H1 (cell line): ENCODE measurements at places on chromosomes 5 and 9. TPM values are rescaled to one million over a fixed set of nuclear protein-coding genes. Genes with fewer than 3 reads are reported as not detected.

ZBTB34 gene
- total RNA-seq: 15.9 and 16.9 TPM in 2 replicates

FBP2 gene
- total RNA-seq: not detected in 2 replicates

ADAM19 gene
- total RNA-seq: 21.4 and 22.7 TPM in 2 replicates

GRM6 gene
- not detected in 2 replicates for total RNA-seq

GDF9 gene
- 0.34 TPM in 1 of 2 replicates, not detected in the other for total RNA-seq

DNA sequence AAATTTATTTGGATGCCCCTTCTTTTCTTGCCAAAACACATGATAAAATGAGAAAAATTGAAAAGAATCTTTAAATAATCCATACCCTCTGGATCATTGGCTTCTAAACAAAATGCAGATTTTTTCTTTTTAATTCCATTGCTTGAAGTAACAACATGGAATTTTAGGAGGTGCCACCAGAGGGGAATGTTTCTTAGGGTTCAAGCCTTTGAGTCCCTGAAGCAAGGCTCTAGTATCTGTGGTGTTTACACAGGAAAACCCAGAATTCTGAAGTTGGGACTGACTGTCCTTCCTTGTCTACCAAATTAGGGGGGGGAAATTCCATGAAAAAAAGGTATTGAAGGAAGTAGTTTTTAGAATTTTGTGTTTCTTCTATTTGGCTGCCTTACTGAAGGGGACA, 69.4 kb downstream of the LMNB1 start:
- no peaks in the 10 kb centered on the region for H3K27me3 ChIP-seq
- H3K36me3 ChIP-seq: no peaks in the 10 kb centered on the region
- H3K27ac ChIP-seq: 0 out of 2 replicates have a peak overlapping the region, but pooled peaks have one; percentile 59
- H3K4me1 ChIP-seq: peaks cover 17% of the 10 kb centered on the region
- H3K4me3 ChIP-seq: peak overlapping the region; percentile 57; the same call in 1 of the 2 replicates
- DNase-seq: no peak

GRCh38 chr5:33161421-33161820, 279.3 kb upstream of the TARS1 start:
- H3K4me3 ChIP-seq: no peak overlapping the region
- no peaks in the 10 kb centered on the region for H3K36me3 ChIP-seq
- no peaks in the 10 kb centered on the region; the same call in 1 of the 2 replicates for H3K27me3 ChIP-seq
- no peak overlapping the region for H3K27ac ChIP-seq
- no peaks in the 10 kb centered on the region for H3K4me1 ChIP-seq
- DNase-seq: no peak

- no peak for DNase-seq
- H3K4me1 ChIP-seq: no peaks in the 10 kb centered on the region
These were observed 87.0 kb downstream of the RXRA start for GRCh38 chr9:134413112-134413715.

DNA sequence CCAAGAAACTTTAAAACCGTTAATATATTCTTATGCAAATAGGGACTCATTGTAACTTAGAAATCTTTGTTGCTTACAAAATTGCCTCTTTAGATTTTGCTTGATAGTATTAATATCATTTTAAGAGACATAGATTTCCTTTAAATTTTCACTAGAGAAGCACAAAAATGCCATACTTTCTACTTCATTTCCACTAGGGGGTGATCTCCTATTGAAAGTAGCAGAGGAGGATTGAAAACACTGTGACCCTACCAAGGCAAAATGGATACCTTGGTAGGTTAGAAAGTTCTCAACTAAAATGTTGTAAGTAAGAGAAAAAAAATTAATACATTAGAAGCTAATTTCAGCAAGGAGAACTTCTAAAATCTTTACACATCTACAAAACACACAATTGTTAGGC, 204.9 kb downstream of the CHSY3 start:
- H3K36me3 ChIP-seq: no peaks in the 10 kb centered on the region
- H3K4me3 ChIP-seq: no peak overlapping the region
- no peaks in the 10 kb centered on the region for H3K27me3 ChIP-seq
- no peak for DNase-seq
- no peak overlapping the region for H3K27ac ChIP-seq
- no peaks in the 10 kb centered on the region for H3K4me1 ChIP-seq

GRCh38 chr9:135216236-135216635, 128.8 kb downstream of the OLFM1 start:
- H3K4me3 ChIP-seq: no peak overlapping the region
- no peaks in the 10 kb centered on the region for H3K36me3 ChIP-seq
- H3K27me3 ChIP-seq: no peaks in the 10 kb centered on the region
- no peak overlapping the region for H3K27ac ChIP-seq

GRCh38 chr5:151271336-151271735, 18.4 kb downstream of the GM2A start:
- H3K36me3 ChIP-seq: no peaks in the 10 kb centered on the region; the same call in 1 of the 2 replicates
- H3K4me3 ChIP-seq: no peak overlapping the region
- H3K27ac ChIP-seq: no peak overlapping the region
- DNase-seq: no peak
- H3K27me3 ChIP-seq: no peaks in the 10 kb centered on the region

GRCh38 chr5:179373101-179373934, 28.1 kb upstream of the ADAMTS2 start:
- no peaks in the 10 kb centered on the region for H3K4me1 ChIP-seq
- H3K27ac ChIP-seq: no peak overlapping the region
- no peaks in the 10 kb centered on the region for H3K27me3 ChIP-seq
- H3K4me3 ChIP-seq: no peak overlapping the region
- no peaks in the 10 kb centered on the region for H3K36me3 ChIP-seq
- no peak for DNase-seq

DNA sequence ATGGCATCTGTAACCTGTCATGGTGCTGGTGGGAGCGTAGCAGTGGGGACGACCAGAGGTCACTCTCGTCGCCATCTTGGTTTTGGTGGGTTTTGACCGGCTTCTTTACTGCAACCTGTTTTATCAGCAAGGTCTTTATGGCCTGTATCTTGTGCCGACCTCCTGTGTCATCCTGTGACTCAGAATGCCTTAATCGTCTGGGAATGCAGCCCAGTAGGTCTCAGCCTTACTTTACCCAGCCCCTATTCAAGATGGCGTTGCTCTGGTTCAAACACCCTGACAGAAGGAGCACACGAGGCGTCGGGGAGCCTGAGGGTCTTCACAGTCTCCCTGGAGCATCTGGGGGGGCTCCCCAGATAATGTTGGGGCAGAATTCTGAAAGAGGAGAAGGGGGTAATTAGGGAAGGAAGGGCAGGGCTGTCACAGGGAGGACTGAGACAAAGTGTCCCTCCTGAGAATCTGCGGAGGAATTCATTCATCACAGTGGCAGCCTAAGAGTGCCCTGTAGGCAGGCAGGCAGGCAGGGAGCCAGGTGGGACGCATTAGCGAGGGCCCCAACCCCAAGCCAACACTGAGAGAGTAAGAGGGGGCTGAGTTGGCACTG, 21.3 kb upstream of the NCS1 start:
- no peak for DNase-seq
- H3K27me3 ChIP-seq: no peaks in the 10 kb centered on the region
- H3K4me1 ChIP-seq: peaks cover 2% of the 10 kb centered on the region; the same call in 1 of the 2 replicates
- H3K36me3 ChIP-seq: no peaks in the 10 kb centered on the region
- H3K4me3 ChIP-seq: no peak overlapping the region

DNA sequence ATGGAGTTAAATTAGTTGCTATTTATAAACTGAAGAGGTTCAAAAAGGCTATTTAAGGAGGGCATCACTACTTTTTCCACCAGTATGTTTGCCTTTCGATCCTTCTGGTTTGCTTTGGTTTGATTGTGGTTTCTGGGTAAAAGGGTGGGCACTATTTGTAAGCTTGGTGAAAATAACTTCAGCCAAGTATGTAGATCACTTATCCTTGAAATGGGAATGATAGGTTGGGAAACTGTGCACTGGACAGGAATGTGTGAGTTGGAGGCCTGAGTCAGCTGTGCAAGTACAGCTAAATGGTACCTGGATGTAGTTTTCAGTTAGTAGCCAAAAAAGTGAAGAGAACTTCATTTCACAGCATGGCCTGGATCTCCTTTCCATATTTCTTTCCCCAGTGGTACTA, 466.2 kb downstream of the ENC1 start:
- H3K27ac ChIP-seq: no peak overlapping the region
- no peak overlapping the region for H3K4me3 ChIP-seq
- H3K27me3 ChIP-seq: no peaks in the 10 kb centered on the region
- no peaks in the 10 kb centered on the region for H3K36me3 ChIP-seq

- H3K4me1 ChIP-seq: peaks cover 7% of the 10 kb centered on the region
- no peaks in the 10 kb centered on the region for H3K27me3 ChIP-seq
- no peak overlapping the region for H3K4me3 ChIP-seq
These were observed 140.8 kb upstream of the ZNF608 start for GRCh38 chr5:124887223-124887622.

- no peak overlapping the region for H3K27ac ChIP-seq
- no peaks in the 10 kb centered on the region for H3K4me1 ChIP-seq
- H3K27me3 ChIP-seq: no peaks in the 10 kb centered on the region
- DNase-seq: no peak
- H3K36me3 ChIP-seq: peaks cover 4% of the 10 kb centered on the region; the same call in 1 of the 2 replicates
These were observed 100.6 kb downstream of the HACD4 start for GRCh38 chr9:20930836-20931235.

DNA sequence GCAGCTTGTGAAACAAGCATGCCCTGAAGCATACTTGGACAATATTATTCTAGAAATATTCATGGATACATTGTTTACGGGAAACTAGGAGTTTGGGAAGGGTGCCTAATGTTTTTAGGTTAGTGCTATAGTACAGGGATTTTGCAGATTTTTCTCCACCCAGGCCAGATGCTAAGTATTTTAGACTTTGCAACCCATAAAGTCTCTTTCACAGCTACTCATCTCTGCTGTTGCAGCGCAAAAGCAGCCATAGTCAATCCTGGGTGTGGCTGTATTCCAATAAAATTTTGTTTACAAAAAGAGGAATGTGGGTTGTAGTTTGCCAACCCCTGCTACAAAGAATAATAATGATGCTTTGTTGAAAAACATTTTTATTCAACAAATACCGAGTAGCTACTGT, 106.2 kb downstream of the CEMIP2 start:
- H3K4me1 ChIP-seq: peaks cover 22% of the 10 kb centered on the region
- no peak overlapping the region for H3K27ac ChIP-seq
- H3K36me3 ChIP-seq: no peaks in the 10 kb centered on the region
- no peak overlapping the region for H3K4me3 ChIP-seq

- H3K4me1 ChIP-seq: peaks cover 10% of the 10 kb centered on the region
- H3K27me3 ChIP-seq: no peaks in the 10 kb centered on the region
- no peaks in the 10 kb centered on the region for H3K36me3 ChIP-seq
- H3K4me3 ChIP-seq: no peak overlapping the region
These were observed 106.0 kb downstream of the RGS3 start for GRCh38 chr9:113569472-113570060.

DNA sequence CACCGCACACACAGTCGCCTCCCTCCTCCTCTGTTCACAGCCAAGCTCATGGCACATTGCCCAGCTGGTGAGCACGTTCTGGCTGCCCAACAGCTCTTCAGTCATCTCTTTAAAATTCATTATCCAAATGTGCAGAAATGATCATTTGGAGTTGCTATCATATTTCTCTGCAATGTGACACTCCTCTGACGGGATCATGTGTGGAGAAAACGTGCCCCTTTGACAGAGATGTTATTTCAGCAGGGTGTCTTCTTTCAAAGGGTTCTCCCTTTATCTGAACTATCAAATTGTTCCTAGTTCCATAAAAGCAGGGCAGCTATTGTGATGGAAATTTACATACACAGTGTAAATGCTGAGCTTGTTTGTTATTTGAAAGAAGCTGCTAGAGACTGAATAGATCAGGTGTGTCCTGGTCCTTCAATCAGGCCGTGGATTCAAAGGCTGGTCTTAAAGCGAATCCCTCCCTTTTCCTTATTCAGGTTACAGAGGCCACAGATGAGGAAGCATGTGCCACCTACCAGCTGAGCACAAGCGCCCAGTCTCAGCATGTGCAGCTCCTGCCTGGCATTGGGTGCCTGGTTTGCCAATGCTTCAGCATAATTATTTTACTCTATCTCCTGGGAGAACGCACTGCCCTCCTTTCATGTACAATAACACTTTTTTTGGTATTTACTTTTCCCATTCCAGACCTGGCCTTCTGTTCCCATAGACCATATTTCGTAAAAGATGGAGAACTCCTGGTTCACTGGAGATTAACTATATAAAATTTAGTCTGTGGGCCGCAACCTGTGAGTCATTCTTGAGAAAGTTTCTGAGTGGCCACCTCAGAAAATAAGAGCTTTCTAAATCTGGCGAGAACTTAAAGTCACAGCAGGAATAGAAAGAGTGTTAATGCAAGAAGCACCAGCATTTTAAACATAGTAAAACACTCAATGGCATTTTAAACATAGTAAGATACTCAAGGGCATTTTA, 433.7 kb downstream of the ENC1 start:
- no peaks in the 10 kb centered on the region for H3K36me3 ChIP-seq
- H3K4me3 ChIP-seq: no peak overlapping the region
- H3K4me1 ChIP-seq: peaks cover 2% of the 10 kb centered on the region; the same call in 1 of the 2 replicates
- H3K27ac ChIP-seq: no peak overlapping the region

- H3K27ac ChIP-seq: no peak overlapping the region
- no peaks in the 10 kb centered on the region for H3K27me3 ChIP-seq
- DNase-seq: no peak
- H3K4me1 ChIP-seq: no peaks in the 10 kb centered on the region
These were observed 259.6 kb upstream of the RPS23 start for GRCh38 chr5:82537687-82538306.

- H3K4me1 ChIP-seq: no peaks in the 10 kb centered on the region
- H3K4me3 ChIP-seq: no peak overlapping the region
- H3K27me3 ChIP-seq: no peaks in the 10 kb centered on the region
These were observed 10.3 kb upstream of the CARD19 start for GRCh38 chr9:93085676-93086075.
